ENCODE measurements at places on chromosomes 5 and 9. TPM values are rescaled to one million over a fixed set of nuclear protein-coding genes. Genes with fewer than 3 reads are reported as not detected.

DNA sequence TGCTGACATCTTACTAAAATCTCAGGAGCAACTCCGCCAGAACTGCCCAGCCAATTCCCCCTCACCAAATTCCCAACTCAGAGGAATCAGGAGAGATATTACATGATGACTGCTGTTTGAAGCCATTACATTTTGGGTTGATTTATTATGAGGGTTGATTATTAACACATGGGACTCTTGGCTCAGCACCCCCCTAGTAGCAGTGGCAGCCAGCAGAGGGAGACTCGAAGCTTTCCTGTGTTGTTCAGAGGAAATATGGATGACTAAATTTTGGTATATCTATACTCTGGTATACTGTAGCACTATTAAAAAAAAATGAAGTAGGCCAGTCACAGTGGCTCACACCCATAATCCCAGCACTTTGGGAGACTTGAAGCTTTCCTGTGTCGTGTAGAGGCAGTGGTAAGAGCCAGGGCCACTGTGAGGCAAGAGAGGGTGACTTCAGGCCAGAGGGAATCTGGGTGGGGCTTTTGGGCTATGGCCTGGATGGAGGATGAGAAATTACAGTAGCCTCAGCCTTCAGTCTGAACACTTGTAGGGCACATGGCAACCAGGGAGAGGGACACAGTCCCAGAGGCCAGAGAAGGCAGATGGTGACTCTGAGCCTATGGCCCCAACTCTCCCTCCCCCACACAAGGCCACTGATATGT lies 111.4 kb downstream of the LHX2 start:
- no peak for DNase-seq

GRCh38 chr5:80406980-80407734 lies 707 bp upstream of the ZFYVE16 start:
- no peak for DNase-seq

DNA sequence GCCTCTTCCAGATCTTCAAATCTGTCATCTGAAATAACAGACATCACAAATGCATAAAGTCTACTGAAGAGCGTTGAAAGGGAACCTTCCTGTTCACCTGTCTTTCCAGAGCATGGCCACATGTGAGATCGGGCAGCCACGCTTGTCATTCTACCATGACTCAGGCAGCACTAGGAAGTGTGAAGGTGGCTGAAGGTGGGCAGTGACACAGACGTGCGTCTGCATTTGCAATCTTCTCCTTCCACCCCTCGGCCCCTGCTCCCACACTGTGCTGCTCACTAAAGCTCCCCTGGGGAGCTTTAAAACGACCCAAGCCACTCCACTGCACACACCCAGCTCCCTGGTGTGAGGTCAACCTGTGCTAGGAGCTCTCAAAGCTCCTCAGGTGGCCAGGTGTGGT lies 2.5 kb downstream of the ENTR1 start:
- DNase-seq = no peak

- DNase-seq = no peak
Observed at GRCh38 chr5:139946006-139946405, 97.1 kb downstream of the NRG2 start.

- DNase-seq = no peak
Observed at GRCh38 chr5:15116996-15117395, 245.4 kb upstream of the ANKH start.

The SGCD gene
- total RNA-seq = 33.3 TPM

The PCDHAC2 gene
- total RNA-seq = 0.36 TPM

DNA sequence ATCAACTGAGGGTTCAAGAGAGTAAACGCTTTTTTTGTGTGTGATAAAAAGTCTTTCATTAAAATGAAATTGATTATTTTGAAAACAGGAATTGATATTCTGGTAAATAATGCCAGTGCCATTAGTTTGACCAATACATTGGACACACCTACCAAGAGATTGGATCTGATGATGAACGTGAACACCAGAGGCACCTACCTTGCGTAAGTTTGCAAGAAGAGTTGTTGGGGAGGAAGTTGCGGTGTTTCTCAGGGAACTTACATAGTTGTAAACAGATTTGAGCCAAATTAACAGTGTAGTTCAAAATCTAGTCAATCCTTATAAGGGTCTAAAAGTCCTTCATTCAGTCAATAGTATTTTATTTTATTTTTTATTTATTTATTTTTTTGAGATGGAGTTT lies 28.9 kb downstream of the HSDL2 start:
- DNase-seq = no peak

GRCh38 chr9:85723215-85723614 lies 18.5 kb downstream of the AGTPBP1 start:
- DNase-seq = no peak

Data from osteoblast (primary cell).